ENCODE measurements at places on chromosomes 1 and 21. TPM values are rescaled to one million over a fixed set of nuclear protein-coding genes. Genes with fewer than 3 reads are reported as not detected.

The ATP13A2 gene
- 21.0 TPM for total RNA-seq

The TSPAN1 gene
- total RNA-seq: not detected

The KRTAP11-1 gene
- total RNA-seq: not detected

The PLEKHN1 gene
- total RNA-seq: 0.33 TPM

The BATF3 gene
- 1.2 TPM for total RNA-seq

The UROD gene
- total RNA-seq: 193 TPM

The LINGO4 gene
- total RNA-seq: not detected

The WDR77 gene
- 33.0 TPM for total RNA-seq

The MYOC gene
- 1.2 TPM for total RNA-seq
